Caudate nucleus (tissue), 63 donors: ENCODE measurements at places on chromosomes 1 and 21.

DNA sequence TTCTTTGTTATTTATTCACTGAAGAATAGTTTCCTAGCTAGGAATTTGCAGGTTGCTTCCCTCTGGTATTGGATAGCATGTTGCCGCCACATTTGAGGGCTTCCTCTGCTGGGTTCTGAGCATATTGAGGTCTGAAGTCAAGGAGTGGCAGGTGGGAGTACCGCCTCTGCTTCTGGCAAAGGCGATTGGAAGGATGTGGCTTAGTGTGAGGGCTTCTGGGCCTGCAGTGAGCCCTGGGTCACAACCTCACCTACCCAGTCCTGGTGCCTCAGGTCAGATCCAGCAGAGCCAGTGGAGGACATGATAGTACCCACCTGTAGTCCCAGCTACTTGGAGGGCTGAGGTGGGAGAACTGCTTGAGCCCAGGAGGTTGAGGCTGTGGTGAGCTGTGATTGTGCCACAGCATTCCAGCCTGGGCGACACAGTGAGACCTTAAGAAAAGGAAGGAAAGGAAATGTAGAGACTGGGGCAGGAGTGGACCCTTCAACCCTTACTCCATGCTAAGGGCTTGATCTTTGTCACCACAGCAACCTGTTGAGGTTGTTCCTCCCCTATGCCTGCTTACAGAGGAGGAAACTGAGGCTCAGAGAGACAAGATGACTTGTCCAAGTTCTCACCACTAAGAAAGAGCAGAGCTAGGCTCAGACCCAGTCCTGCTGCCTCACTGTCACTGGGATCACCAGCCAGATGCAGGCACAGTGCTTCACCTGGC, 22.8 kb downstream of the A3GALT2 start:
- DNase-seq, result no peak

DNA sequence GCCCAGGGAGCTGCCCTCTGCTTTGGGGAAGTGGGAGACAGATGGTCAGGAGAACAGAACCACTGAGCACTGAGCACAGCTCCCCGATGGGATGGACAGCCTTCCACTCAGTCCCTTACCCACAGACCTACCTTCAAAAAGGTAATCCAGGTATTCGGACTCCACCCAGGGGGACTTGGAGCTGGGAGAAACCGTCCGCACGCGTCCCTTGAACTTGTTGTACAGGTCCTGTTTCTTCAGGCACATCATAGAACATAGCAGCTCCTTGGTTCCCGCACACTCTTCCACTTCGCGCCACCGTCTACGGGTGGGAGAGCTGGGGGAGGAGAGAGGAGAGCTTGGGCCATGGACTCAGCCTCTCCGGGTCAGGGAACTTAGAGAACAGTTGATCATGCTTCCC, 17.8 kb downstream of the IFNLR1 start:
- no peak for DNase-seq

- DNase-seq, result no peak
Observed at GRCh38 chr1:17632106-17632505, 92.6 kb downstream of the ARHGEF10L start.

DNA sequence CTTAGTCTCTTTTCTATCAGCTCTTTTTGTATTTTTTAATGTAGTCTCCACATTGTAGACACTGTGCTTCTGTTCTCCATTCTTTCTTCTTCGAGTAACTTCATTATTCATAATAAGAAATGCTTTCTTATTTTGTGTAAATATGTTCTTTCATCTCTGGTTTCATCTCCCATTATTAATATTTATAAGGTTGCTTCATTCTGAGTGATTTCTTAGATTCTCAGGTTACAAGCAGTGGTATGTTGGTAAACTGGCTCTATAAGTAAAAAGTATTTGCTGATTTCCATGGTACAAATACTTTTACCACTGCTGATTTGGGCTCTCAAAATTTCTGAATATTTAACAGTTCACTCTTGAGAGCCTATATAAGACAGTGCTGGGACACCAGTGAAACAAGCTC, 81.3 kb downstream of the CDC14A start:
- no peak for DNase-seq

DNA sequence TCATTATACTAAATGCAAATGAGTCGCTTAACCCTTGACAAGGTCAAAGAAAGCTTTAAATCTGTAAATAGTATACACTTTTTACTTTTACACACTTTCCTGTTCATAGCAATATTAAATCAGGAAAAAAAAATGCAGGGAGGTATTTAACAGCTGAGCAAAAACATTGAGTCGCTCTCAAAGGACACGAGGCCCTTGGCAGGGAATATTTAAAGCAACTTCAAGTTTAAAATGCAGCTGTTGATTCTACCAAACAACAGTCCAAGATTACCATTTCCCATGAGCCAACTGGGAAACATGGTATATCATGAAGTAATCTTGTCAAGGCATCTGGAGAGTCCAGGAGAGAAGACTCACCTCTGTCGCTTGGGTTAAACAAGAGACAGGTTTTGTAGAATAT, 62.7 kb downstream of the CAPN2 start:
- no peak for DNase-seq

- no peak for DNase-seq
Observed at GRCh38 chr1:67418839-67419586, 11.2 kb downstream of the SERBP1 start.

DNA sequence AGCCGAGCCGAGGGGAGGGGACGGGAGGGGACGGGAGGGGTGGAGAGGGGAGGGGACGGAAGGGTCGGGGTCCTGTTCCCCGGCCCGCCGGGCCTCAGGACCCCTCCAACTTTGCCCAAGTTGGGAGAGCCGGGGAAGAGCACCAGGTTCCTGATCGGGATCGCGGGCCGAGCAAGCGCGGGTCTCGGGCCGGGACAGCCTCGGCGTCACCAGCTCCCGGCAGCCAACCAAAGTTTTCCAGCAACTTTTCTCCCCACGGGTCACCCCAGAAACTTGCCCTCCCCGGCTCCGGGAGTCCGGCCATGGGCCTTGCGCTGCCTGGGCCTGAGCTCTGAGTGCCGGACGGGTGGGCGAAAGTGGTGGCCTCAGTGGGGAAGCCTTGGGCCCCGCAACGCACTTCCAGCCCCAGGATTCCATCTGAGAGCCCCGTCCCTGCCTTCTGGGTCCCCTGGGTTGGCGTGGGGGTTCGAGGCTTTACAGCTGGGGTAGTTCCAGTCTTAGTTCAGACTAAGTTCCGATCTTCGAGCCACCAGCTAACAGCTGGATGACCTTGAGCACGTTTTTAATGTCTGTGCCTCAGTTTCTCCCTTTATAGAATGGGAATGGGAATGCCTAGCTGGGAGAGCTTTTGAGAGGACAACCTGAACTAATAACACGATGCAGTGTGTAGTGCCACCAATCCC, 458 bp downstream of the ZC3H12A start:
- DNase-seq, result no peak

- DNase-seq, result no peak
Observed at GRCh38 chr1:213201380-213202155, 150.5 kb downstream of the RPS6KC1 start.

DNA sequence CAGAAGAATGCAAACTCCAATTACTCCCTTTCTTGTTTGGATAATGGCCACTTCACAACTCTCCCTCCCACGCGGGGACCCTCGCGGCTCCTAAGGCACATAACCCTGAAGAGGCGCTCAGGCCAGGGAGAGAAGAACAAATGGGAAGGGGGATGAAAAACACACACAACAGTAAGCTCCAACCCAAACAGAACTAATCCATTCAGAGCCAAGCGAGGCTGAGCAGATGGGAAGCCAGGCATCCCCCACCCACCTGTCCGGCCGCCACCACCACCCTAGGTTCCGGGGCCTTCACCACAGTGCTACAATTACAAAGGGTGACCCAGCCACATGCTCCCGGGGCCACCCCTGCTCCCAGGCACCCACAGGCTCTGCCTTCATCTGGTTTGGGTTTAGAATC, 101.5 kb downstream of the MRPL37 start:
- DNase-seq, result no peak

GRCh38 chr1:38735651-38736161, 123.9 kb downstream of the RRAGC start:
- DNase-seq, result no peak

GRCh38 chr1:213003256-213003655, 12.4 kb downstream of the ANGEL2 start:
- no peak for DNase-seq
